ENCODE measurements at places on chromosomes 3 and 15.

DNA sequence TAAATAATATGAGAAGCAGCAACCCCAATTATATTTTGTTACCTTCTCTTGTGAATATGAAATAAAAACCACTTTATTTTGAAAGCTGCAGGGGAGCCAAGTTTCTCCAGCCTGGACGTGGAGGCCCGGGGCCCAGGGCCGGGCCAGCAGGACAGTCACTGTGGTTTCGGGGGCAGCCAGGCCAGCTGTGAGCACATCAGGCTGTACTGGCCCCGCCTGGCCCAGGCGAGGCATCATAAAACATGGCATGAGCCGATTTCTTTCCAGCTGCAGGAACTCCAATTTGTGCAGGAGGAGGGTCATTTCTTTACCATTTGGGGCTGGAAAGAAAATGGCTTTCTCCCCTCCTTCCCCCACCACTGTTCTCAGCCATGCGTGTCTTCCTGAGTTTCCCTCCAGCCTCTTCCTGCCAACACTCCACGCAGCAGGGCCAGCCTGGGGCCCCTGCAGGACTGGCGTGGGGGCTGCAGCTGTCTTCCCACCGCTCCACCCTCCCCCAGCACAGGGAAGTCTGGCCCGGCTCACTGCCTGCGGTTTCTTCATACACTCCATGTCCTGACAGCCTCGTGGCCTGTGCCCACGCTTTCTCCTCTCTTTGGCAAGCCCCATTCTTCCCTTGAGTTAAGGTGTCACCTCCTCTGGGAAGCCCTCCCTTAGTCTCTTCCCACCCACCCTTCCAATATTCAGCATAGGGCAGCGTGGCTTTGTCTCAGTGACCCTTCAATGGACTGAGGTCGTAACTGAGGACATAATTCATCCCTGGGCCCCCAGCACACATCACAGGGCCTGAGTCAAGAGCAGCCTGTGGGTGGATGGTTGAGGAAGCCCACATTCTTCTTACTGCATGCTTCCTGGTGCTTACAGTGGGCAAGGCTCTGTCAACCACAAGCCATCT, 135.8 kb downstream of the CHSY1 start:
- no peak for DNase-seq

GRCh38 chr3:1421577-1421976, 328.8 kb downstream of the CNTN6 start:
- no peak for DNase-seq

GRCh38 chr3:188589071-188589470, 435.1 kb downstream of the LPP start:
- DNase-seq, result no peak

DNA sequence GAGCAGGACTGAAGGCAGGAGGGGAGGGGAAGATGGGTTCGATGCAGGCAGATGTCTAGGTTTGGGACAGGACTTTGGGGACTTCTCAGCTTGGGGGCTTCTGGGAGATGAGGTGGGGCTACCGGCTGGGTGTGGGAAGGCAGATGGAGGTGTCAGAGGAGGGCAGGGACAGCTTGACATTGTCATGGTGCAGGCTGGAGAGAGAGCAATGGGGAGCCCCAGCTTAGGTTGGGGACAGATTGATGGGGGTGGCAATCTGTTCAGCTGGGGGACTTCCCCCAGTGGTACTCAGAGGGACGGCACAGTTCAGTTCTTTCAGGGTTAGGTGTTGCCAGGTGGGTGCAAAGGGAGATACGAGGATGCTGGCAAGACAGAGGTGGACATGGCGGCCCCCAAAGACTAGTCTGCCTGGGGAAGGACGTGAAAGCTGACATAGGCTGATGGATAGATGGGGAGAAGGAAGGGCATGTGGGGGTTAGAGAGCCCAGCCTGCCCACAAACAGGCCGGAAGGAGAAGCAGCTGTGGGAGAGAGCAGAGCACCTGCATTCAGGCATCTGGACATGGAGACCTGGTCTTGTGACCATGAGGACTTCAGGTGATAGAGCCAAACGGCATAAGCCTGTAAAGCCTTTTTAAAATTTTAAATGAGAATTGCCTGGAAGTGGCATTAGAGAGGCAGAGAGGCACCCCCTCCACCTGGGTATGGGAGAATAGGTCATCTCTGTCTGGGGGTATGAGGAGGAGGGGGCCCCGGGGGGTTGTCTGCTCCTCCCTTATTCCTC, 21.1 kb downstream of the ACAA1 start:
- peak; percentile 26 for DNase-seq

- DNase-seq, result no peak
Observed at GRCh38 chr3:111252779-111253178, 181.2 kb downstream of the NECTIN3 start.

DNA sequence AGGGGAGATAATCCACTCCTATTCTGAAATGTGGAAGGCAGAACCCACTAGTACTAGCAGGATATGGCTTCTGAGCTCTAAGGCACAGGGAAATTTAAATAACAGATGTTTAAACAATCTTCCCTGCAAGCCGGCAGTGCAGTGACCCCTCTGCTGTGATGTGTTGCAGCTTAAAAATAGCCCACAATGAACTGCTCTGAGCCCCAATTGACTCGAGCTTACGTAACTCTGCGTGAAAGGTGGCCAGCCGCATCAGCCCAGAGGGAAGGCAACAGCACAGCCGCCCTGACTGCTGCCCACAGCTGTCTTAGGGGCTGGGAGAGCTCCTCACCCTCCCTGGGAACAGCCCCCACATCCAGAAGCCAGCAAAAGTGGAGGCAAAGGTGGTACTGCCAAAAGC, 12.5 kb upstream of the CAMKV start:
- no peak for DNase-seq

DNA sequence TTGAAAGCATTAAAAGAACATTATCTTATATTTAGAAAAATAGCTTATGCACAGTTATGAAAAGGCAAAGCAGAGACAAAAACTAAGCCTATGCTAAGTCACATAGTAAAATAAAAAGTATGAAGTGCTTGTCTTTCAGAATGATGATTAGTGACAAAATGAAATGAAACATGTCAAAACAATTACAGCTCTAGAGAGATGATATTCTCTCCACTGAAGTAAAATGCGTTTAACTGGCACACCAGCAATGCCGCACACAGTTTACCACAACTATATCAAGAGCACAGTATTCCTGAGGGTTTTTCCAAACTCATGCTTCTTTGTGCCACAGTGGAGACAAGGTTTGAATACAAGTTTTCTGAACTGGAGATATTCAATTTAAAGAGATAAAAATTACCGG, 2.1 kb upstream of the ZBBX start:
- DNase-seq, result no peak

- no peak for DNase-seq
Observed at GRCh38 chr3:105959851-105960250, 91.0 kb upstream of the CBLB start.

DNA sequence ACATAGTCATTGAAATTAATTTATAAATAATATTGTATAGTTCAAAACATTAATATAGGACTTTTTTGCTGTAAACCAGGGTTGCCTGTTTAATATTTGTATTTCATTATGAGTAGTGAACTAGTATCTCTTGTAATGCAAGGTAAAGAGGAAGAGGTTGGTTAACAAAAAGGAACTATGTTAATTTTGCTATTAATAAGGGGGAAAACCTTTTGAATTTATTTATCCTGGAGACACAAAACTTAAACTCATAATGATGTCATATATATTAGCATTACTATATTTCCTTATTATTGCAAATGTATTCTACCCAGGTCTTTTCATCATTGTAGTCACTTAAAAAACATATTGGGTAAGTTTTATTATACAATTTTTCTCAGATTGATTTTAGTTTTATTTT, 94.5 kb downstream of the CHL1 start:
- DNase-seq, result no peak

GRCh38 chr15:27201425-27201824, 230.4 kb downstream of the GABRG3 start:
- DNase-seq, result no peak
